Right atrium auricular region (tissue), 2 donors: ENCODE measurements at places on chromosomes 11 and 22. TPM values are rescaled to one million over a fixed set of nuclear protein-coding genes. Genes with fewer than 3 reads are reported as not detected.

Gene GAL3ST3
- 22.7 TPM for total RNA-seq

DNA sequence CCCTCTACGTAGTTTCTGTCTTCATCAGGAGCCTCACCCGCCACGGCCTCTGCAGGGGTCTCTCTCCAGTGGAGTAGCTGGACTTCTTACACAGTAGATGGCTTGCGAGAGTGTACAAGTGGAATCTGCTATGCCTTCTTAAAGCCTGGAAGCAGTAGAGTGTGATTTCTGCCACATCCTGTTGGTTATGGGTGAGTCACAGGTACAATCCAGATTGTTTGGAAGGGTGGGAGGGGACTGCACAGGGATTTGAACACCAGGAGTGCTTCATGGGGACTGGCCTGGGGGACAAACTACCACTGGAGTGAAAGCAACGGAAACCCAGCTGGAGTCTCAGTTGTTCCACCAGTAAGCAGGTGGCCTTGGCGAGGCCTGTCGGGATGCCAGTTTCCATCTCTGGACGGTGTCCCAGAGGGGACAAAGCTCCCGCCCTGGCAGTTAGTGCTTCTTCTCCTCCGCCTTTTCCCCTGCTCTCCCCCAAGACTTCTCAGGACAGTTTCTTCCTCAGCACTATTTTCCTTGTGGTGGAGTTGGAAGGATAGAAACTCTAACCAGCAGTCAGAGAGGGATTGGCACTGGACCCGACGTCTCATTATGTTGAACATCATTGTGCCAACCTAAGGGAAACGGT is 85.0 kb upstream of the RCN1 start:
- no peaks in the 10 kb centered on the region for H3K27me3 ChIP-seq
- no peak for DNase-seq

Gene DBX1
- not detected for total RNA-seq

DNA sequence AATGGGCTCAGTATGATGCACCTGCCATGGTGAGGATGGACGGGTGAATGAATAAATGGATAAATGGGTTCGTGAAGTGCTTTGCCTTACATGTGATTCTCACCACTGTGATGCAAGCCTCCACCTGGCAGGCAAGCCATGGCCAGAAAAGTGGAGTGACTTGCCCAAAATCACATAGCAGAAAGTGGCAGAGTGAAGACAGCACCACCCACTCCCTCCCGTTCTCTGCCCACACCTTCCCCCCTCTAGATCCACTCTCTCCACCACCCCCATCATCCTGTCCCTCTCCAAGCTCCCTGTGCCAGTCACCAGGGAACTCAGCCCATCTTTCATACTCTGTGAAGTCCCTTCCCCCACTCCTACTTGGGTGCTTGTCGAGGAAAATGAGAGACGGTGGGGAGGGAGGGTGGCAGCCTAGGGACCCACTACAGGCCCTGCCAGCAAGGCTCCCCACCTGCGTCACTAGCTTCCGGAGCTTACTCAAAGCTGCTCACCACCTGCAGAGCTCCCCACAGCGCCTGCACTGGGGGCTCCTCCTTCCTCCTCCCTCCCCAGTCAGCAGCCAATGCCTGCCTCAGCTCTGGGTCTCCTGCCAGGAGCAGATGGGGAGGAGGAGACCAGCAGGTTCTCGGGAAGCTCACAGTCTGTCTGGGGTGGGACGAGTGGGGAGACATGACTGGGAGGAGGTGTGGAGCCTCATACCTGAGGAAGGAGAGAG is 82.3 kb downstream of the PDE2A start:
- DNase-seq, result no peak
- H3K4me1 ChIP-seq, result peaks cover 11% of the 10 kb centered on the region
- H3K36me3 ChIP-seq, result no peaks in the 10 kb centered on the region
- H3K27ac ChIP-seq, result no peak overlapping the region
- no peak overlapping the region for H3K4me3 ChIP-seq

- peaks cover 6% of the 10 kb centered on the region for H3K36me3 ChIP-seq
- peak overlapping the region; percentile 86 for H3K4me3 ChIP-seq
Observed at GRCh38 chr11:43681401-43681942, 934 bp downstream of the HSD17B12 start.
